ENCODE measurements at places on chromosomes 2 and 18.

- no peak for DNase-seq
Observed at GRCh38 chr2:75540994-75541393, 19.7 kb downstream of the EVA1A start.

DNA sequence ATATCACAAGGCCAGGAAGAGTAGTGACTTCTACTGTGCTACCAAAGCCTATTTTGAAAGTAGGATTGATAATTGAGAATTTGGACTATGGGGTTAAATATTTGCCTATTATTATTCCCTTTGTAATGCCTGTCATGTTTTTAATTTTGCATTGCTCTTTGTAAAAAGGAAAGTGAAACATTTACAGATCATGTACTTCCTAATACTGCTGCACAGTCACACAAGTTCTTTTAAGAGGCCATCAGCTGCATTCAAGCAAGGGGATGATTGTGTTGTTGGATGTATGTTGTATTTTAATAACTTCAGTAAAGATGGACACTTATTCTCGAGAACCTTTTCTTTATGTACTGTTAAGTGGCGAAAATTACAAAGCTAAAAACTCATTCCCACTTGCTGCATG, 70.1 kb downstream of the PLEKHA3 start:
- DNase-seq, result no peak

DNA sequence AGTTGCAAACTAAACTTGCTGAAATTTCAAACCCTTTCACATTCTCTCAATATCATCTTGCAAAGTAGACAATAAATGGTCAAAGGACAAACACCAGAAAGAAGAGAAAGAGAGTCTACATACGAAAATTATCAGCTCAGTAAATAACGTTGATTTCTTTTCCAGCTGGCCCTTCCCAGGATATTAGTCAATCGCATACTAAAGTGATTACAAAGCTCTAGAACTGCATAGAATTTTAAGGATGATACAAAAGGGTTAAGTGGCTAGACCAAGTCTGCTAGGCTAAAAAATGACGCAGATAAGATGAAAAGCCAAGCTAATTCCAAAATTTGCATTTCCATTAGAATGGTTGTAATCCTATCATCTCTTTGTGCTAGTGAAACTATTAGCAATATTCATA, 405.7 kb downstream of the FBXO15 start:
- no peak for DNase-seq

- no peak for DNase-seq
Observed at GRCh38 chr18:9775178-9775577, 67.1 kb downstream of the RAB31 start.

GRCh38 chr2:39546937-39547336, 109.9 kb upstream of the MAP4K3 start:
- DNase-seq, result no peak

- no peak for DNase-seq
Observed at GRCh38 chr2:236666646-236667204, 97.1 kb downstream of the ACKR3 start.

DNA sequence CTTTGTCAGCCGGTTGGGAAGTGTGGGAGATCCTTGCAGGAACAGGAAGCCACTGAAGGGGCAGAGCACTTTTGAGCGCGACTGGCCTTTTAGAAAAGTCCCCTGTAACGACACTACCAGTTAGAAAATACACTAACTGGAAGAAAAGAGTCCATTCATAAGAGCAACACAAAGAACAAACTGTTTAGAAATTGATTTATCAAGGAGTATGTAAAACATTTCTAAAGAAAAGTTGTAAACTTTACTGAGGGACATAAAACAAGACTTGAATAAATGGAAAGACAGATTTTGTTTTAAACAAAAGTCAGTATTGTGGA, 29.8 kb upstream of the POMC start:
- DNase-seq, result no peak

GRCh38 chr2:168152902-168153530, 94.4 kb downstream of the STK39 start:
- no peak for DNase-seq

- DNase-seq, result no peak
Observed at GRCh38 chr2:126885751-126886210, 12.9 kb upstream of the TEX51 start.

DNA sequence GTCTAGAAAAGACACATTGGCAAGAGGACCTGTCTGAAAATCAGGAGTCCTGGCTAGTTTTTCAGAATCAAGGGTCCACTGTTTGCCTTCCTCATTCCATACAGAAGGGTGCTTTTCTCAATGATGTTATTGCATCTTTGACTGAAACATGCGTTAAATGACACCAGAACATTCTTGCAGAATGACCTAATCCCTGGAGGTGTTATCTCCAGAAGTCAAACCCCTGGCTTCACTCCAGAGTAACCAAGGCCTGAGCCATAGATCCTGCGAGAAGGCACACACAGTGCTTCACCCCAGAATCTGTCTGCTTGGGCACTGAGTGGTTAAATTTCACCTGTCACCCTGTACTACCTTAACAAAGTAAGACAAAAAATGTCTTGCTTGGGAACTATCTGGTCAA, 1055.2 kb upstream of the FANCL start:
- DNase-seq, result no peak

- DNase-seq, result no peak
Observed at GRCh38 chr2:44055664-44056063, 59.9 kb upstream of the LRPPRC start.

- DNase-seq, result no peak
Observed at GRCh38 chr2:189375842-189376241, 65.4 kb upstream of the WDR75 start.

GRCh38 chr18:77597726-77598125, 348.1 kb downstream of the GALR1 start:
- no peak for DNase-seq

DNA sequence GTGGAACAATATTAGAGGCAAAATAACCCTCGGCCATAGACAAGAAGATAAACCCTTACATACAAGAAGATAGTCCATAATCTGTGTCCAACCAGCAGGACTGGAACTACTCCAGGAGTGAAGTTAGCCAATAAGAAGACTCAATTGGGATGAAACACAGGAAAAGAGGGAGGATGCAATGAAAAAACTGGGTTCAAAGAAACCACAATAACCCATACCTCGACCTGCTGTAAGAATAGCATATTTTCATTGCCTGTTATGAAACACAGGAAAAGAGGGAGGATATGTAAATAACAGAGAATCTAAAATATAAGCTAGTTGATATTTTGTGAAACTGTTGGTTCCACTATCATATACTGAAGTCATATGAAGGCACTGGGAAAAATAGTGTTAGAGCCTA, 87.1 kb upstream of the CSRNP3 start:
- DNase-seq, result no peak

GRCh38 chr2:236626391-236627150, 56.9 kb downstream of the ACKR3 start:
- no peak for DNase-seq

- no peak for DNase-seq
Observed at GRCh38 chr2:69482471-69482870, 45.2 kb upstream of the NFU1 start.

- no peak for DNase-seq
Observed at GRCh38 chr2:42788882-42789281, 3.5 kb downstream of the HAAO start.

- no peak for DNase-seq
Observed at GRCh38 chr2:178513876-178514275, 33.6 kb downstream of the PLEKHA3 start.

- DNase-seq, result no peak
Observed at GRCh38 chr2:213046431-213046830, 105.0 kb downstream of the IKZF2 start.

DNA sequence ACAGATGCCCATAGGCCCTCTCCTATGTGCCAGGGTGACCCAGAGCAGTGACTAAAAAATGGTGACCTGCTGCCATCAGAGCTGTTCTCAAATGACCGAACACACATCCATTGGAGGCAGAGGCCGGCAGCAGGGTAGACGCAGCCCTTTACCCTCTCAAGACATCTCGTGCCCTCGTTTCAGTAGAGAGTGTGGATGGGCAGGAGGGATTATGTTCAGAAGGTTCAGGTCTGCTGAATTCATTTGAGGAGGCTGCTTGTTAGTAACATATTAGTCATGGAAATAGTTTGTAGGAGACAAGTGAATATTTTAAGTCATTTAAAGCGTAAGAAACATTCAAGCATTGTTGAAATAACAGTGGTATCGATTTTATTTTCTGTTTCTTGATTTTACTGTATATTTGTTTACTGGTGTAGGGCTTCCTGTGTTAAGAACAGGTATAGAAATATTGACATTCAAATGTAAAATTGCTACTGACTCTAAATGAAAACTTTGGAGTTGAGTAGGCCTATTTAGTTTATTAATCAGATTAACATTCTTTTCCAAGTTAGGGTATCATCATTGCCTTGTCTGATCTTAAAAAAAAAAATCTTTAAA, 82.6 kb downstream of the ZNF532 start:
- DNase-seq, result no peak

DNA sequence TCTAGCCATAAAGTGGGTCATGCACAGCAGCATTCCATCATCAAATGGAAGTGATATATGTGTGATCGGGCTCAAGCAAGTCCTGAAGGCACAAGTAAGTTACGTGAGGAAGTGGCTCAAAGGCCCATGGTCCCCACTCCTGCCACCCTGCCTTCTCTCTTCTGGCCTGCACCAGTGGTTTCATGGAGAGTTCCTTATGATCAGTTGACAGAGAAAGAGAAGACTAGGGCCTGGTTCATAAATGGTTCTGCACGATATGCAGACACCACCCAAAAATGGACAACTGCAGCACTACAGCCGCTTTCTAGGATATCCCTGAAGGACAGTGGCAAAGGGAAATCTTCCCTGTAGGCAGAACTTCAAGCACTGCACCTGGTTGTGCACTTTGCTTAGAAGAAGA, 412.6 kb upstream of the SMIM21 start:
- DNase-seq, result no peak

DNA sequence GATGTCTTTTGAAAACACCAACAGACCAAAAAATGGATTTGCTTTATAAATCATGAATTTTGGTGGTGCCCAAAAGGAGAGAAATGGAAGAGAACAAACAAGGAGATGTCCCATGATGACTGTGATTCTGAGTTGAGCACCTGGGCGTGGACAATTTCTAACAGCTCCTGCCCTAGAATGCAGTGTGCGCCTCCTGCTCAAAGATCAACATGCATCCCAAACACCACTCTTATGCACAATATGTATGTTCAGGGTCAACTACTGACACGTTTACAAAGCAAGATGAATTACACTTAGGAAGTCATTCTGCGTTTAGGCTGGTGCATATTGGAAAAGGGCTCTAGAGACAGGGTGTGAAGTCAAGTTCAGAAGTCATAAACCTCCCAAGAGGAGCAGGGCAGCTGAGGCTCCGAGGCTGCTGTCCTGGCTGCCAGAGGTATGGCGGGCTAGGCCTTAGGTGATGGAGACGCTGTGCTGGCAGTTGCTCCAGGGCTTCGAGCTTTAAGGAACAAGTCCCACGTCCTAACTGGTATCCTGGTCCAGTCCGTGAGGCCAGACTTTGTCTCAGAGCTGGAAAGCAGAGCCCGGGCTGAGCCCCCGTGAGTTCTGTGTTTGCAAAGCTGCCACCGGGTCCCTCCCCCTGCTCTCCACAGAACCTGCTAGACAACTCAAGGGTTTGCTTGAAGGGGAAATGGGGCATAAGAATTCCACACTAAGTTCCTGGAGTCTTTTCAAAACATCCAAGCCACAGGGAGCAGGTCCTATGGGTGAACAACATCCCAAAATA, 74.0 kb downstream of the ZNF516 start:
- no peak for DNase-seq

- DNase-seq, result no peak
Observed at GRCh38 chr2:66543257-66543767, 108.4 kb downstream of the MEIS1 start.

- DNase-seq, result no peak
Observed at GRCh38 chr2:129070663-129071062, 752.0 kb upstream of the HS6ST1 start.

All from stimulated activated CD4-positive, alpha-beta T cell treated with anti-CD3 and anti-CD28 coated beads, Interleukin-2, amount 100 ng/mL, for 4 hours (primary cell).